HT-29 (cell line): ENCODE measurements at places on chromosomes 2 and 18. TPM values are rescaled to one million over a fixed set of nuclear protein-coding genes. Genes with fewer than 3 reads are reported as not detected.

The FAM124B gene
- total RNA-seq, result not detected in 2 replicates

The ZNF521 gene
- total RNA-seq, result 0.08 and 0.21 TPM in 2 replicates

DNA sequence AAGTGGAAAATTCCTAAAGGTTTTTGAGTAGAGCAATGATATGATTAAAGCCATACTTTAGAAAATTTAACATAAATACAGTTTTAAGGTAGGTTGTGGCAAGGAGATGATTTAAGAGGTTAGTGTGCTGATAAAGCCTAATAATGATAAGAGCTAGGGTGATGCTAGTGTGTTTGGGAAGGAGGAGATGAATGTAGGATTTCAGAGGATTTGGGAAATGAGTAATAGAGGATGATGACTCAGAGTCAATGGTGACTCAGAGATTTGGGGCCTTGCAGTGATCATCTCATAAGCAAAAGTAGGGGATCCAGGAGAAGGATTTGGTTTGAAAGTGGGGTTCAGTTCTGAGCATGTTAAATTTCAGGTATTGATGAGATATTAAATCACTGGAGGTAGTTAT lies 23.3 kb downstream of the STAMBP start:
- DNase-seq, result no peak

DNA sequence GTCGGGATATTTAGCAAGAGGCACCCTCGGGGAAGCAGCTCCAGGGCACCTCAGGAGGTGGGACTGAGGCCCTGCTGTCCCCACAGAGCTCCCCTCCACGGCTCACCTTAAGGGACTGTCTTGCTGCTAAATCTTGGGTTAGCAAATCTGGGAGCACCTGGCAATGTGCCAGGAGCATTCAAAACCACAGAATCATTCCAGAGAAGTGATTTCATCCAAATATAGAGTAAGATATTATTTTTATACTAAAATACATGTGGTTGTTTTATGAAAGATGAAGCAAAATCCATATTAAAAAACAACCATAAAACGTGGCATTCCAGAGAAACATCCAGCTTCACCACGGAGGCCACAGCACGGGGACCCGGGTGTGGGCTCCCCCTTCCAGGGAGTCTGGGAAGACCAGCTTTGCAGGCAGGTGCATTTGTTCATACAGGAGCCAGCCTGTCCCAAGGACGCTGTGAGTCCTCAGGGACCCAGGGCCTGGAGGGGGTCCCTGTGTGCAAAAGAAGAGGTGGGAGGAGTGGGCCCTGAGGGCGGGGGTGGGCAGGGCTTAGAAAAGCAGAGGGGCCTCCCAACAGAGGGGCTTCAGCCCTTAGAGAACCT lies 16.3 kb downstream of the HS1BP3 start:
- DNase-seq, result peak; percentile 70

GRCh38 chr18:79790996-79791972 lies 6.5 kb upstream of the KCNG2 start:
- no peak for DNase-seq

The ERBB4 gene
- total RNA-seq, result not detected in 2 replicates

The TMEM214 gene
- total RNA-seq, result 35.6 and 42.0 TPM in 2 replicates

The PER2 gene
- 26.6 and 28.3 TPM in 2 replicates for total RNA-seq

GRCh38 chr2:85797921-85798320 lies 44.1 kb downstream of the ATOH8 start:
- peak; percentile 21 for DNase-seq

GRCh38 chr2:70340761-70341476 lies 39.1 kb upstream of the FAM136A start:
- peak; percentile 91 for DNase-seq

The TSHZ1 gene
- total RNA-seq, result 7.5 and 8.1 TPM in 2 replicates

- DNase-seq, result no peak
These were observed 172.3 kb downstream of the ALPK2 start for GRCh38 chr18:58456625-58457024.

DNA sequence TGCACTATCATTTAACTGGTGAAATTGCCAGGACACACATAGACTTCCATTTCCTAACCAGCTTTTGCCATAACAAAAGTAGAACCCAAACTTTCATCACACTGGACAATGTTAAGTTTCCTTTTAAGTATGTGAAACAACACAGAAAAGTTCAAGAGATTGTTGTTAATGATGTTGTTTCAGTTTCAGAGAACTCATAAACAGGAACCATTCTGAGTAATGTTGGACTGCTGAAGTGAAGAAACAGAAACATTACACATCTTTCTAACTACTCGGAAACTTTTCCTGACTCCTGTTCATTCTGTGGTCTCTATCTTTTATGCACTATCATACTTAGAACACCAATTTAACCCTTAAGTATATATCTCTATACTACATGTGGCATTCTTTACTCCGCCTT lies 179.2 kb downstream of the RIT2 start:
- no peak for DNase-seq

- no peak for DNase-seq
These were observed 89.8 kb downstream of the MRO start for GRCh38 chr18:50729986-50730385.

DNA sequence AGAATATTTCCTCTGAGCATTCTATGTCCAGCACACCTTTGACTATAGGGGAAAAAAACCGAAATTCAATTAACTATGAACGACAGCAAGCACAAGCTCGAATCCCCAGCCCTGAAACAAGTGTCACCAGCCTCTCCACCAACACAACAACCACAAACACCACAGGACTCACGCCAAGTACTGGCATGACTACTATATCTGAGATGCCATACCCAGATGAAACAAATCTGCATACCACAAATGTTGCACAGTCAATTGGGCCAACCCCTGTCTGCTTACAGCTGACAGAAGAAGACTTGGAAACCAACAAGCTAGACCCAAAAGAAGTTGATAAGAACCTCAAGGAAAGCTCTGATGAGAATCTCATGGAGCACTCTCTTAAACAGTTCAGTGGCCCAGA lies 79.4 kb upstream of the FAM117B start:
- DNase-seq, result no peak

The SOWAHC gene
- total RNA-seq, result 51.6 and 56.5 TPM in 2 replicates

- no peak for DNase-seq
These were observed 114.8 kb upstream of the PKDCC start for GRCh38 chr2:41933046-41933420.

The KHK gene
- 4.1 and 4.2 TPM in 2 replicates for total RNA-seq

DNA sequence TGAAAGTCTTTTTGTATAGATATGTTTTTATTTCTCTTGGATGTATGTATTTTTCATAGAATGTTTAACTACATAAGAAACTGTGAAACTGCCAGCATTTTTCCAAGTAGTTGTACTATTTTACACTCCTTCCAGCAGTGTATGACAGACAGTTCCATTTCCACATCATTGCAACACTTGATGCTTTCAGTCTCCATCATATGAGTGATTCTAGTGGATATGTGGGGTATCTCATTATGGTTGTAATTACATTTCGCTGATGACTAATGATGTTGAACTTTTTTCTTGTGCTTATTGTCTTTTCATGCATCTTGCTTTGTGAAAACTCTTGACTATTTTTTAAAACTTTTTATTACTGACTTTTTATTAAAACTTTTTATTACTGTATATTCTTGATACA lies 101.4 kb downstream of the ARHGAP28 start:
- no peak for DNase-seq

GRCh38 chr2:215791481-215791937 lies 221.8 kb downstream of the MREG start:
- DNase-seq, result no peak

DNA sequence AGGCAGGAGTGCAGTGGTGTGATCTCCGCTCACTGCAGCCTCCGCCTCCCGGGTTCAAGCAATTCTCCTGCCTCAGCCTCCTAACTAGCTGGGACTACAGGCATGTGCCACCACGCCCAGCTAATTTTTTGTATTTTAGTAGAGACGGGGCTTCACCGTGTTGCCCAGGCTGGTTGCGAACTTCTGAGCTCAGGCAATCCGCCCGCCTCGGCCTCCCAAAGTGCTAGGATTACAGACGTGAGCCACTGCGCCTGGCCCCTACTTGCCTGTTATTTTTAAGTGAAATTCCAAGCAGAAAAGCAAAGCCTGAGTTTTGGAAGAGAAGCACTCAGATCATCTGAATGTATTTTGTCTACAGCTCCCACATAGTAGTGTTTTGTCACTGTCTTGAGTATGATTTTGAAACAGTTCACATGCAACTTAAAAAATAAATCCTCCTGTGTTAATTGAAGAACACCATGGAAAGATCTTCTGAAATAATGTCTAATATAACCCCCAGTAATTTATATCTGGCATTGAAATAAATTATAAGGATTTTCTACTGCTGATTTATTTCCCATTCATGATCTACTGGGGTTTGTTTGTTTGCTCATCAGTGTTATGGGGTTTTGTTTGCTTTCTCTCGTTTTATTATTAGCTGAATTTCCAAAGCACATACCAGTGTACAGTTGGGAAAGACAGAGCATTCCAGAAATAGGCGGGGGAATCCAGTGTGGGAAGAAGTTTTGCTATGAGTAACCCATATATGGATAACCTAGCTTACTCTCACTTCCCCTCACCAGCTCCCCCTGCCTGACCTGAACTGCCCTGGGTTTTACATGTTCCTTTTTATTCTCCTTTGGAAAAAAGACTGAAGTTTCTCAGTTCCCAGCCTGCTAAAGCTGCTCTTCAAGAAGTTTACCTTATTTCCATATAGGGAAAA lies 80.1 kb upstream of the MAP3K20 start:
- peak; percentile 77 for DNase-seq

DNA sequence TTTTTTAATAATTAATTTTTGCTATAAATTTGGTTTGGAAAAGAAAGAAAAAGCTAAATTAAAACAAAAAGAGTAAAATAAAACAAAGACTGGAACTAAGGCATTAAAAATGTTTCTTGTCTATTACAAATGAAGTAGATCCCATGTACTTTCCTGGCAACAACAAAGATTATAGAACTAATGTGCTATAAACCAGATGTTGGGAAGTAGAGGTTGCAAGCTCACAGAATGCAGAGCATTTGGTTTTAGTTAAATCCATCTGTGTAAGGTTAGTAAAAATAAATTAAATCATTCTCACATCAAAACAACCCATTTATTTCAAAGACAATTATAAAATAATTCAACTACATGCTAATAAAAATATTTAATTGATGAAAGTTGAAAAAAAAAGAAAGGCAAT lies 157.2 kb upstream of the ZC3H15 start:
- no peak for DNase-seq

The DCDC2C gene
- total RNA-seq, result not detected in 2 replicates

GRCh38 chr18:42330296-42330695 lies 375.3 kb downstream of the PIK3C3 start:
- no peak for DNase-seq
